KBM-7 (cell line): ENCODE measurements at places on chromosomes 2 and 18.

DNA sequence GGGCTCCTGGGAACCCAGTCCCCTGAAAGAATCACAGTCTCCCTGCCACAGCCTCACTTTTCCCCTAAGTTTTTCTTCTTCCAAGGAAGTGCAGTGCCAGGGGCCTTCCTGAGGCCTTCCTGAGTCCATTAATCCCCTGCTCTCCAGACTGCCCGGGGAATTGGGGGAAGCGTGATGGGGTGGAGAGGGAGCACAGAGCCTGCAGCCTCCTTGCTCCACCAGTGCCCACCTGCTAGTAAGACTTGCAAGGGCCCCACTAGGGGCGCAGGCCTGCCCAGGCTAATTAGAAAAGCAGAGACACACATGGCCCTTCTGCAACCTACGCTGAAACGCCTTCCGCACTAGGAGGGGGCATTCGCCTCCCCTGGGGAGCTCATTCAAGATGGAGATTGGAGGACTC is 110.6 kb downstream of the MRO start:
- no peak for DNase-seq

DNA sequence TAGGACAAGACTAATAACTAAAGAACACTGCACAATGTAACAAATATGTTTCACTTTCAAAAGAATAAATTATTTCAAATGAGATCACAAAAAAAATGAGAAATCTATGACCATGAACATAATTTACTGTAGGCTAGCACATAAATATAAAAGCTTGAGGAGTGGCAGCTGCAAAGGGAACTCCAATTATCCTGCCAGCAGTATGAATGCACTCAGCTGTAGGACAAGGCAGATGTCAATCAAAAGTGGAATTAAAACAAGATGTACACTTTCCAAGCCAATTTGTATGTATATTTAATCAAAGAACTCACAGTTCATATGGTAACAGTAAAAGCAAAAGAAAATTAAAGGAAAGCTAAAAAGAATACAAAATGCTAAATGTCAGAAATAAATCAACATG is 76.6 kb upstream of the NCKAP5 start:
- DNase-seq: no peak

DNA sequence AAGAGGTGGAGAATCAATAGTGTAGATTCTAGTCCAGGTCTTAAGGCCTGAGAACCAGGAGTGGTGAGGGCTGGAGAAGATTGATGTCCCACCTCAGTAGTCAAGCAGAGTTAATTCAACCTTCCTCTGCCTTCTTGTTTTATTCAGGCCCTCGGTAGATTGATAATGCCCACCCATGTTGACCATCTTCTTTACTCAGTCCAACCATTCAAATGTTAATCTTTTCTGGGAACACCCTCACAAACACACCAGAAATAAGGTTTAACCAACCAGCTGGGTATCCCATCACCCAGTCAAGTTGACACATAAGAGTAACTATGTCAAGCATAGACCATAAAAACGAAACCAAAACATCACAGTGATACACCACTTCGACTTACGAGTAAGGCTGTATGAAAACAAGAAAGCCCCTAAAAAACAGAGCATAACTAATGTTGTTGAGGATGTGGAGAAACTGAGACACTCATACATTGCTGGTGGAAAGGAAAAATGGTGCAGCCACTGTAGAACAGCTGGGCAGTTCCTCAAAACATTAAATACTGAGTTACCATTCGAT is 57.5 kb downstream of the SLC35F5 start:
- DNase-seq: no peak

DNA sequence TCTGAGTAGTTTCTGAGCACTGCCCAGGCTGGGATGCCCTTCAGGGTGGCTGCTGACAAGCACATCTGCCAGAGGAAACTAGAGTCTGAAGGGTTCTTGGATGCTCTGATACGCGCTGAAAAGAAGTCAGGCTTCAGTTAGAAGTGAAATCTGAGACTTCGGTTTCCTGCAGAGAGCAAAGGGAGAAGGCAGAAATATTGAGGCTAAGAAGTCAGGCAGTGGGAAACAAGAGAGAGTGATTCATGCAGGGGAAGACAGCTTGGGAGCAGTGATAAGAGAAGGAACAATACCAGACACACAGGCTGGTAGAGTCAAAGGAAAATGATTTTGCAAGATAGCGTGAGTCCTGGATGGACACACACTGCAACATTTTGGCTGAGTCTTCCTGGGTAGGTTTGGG is 51.0 kb upstream of the BOD1L2 start:
- peak; percentile 82 for DNase-seq

DNA sequence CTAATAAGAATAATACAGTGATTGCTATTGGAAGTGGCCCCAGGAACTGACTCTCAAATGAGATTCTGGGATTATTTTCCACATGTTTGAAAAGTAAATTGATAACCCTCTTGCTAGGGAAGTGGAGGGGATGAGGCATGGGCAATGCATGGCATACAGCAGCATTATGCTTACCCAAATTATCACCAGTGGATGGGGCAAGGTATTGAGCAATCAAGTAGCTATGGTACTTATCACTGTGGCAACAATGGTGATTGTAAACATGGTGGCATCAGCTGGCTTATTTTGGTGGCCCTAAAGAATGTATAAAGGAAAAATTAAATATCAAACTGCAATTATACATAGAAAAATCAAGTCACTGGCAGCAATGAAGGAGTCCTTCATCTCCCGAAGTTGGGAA is 155.1 kb downstream of the FIGN start:
- DNase-seq: no peak

DNA sequence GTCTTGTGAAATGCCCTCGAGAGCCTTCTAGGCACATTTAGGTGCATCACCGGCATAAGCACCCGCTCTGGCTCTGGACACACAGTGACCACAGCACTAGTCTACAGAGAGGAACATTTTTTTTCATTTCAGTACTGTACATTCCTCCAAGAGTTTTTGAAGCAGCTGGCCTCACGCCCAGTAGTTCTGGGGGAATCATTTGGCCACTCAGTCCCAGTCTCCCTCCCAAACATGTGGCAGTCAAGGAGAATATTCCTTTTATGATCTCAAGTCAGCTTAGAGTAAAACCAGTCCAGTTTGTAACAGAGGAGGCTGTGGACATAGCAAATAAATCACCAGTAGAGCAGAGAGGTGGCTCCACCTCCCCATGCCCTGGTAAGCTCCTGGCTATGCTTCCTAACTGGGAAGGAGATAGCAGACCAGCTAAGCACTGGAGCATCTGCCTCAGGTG is 48.1 kb downstream of the KCNE4 start:
- DNase-seq: no peak

GRCh38 chr18:54109131-54109683 is 115.3 kb downstream of the MBD2 start:
- no peak for DNase-seq

GRCh38 chr2:181552808-181553207 is 95.6 kb downstream of the ITGA4 start:
- no peak for DNase-seq

- no peak for DNase-seq
Measured at GRCh38 chr2:12465631-12466135, 251.1 kb upstream of the TRIB2 start.

- no peak for DNase-seq
Measured at GRCh38 chr2:170224692-170225294, 46.8 kb downstream of the MYO3B start.

DNA sequence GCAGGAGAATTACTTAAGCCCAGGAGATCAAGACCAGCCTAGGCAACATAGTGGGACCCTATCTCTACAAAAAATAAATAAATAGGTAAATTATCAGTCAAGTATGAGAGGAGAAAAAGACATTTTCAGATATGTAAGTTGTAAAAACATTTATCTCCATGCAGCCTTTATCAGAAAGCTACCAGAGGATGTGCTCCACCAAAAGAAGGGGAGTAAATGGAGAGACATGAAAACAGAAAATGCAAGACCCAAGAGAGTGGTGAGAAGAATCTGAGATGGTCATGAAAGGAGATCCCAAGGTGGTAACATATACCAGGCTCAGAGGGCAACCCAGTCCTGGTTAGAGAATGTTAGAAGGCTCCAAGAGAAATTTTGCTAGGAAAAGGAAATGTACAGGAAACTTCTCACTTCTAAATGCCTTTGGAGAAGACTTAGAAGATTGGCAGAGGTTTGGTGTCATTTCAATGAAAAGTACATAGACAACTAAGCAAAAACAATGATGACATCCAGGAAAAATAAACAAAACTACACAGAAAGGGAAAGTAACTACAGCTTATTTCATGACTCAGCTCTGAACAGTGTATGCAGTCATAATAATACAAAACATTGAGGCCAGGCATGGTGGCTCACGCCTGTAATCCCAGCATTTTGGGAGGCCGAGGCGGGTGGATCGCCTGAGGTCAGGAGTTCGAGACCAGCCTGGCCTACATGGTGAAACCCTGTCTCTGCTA is 19.5 kb downstream of the CIB4 start:
- DNase-seq: no peak

- DNase-seq: no peak
Measured at GRCh38 chr2:579961-580360, 97.2 kb downstream of the TMEM18 start.

- no peak for DNase-seq
Measured at GRCh38 chr2:240553956-240554480, 3.8 kb downstream of the ANKMY1 start.

- DNase-seq: no peak
Measured at GRCh38 chr2:96530474-96531357, 5.8 kb upstream of the ARID5A start.

GRCh38 chr2:124805060-124805459 is 780.0 kb downstream of the CNTNAP5 start:
- DNase-seq: no peak

- DNase-seq: no peak
Measured at GRCh38 chr2:238157506-238158017, 1.2 kb upstream of the ERFE start.

GRCh38 chr18:28040211-28040610 is 136.7 kb downstream of the CDH2 start:
- no peak for DNase-seq

GRCh38 chr2:231050018-231050901 is 6.4 kb upstream of the PSMD1 start:
- DNase-seq: no peak
